Tibial nerve (tissue), 4 donors: ENCODE measurements at places on chromosomes 7 and 10.
A peak's percentile ranks its signal among the peaks of the same experiment; 100 is the strongest.

GRCh38 chr7:117755136-117755535 is 118.1 kb downstream of the CTTNBP2 start:
- DNase-seq, result no peak

DNA sequence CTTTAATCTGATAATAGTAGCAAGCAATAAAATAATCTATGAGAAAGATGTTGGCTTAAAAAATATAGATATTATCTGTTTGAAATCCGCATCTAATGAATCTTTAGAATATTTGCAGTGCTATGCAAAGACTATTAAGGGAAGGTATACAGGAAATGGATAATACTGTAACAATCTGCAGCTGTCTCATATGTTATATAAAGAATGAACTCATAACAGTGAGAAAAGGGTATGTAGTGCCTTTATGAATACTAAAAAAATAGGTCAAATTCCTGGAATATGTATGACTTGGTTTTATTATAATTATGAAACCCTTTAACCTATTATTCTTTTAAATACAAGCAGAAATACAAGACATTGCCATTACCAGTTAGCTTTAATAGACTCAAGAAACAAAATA is 105.1 kb upstream of the GPR22 start:
- DNase-seq, result no peak

DNA sequence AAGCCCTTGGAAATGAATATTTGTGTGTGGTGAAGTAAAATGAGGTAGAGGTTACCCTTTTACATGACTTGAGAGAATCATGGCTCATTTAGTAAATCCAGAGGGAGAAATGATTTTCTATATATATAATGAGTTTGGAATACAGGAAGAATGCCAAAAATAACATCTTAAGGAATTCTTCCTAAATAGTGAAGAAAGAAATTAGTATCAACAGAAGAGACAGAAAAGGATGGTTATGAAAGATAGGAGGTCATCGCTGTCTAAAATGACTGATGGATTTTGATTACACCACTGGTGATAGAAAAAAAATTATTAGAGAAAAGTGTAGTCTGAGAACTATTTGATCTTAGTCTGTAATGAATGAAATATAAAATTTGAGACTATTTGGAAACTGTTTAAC is 283.0 kb downstream of the ADK start:
- DNase-seq, result no peak

- DNase-seq, result no peak
Measured at GRCh38 chr7:15674586-15674985, 11.9 kb downstream of the MEOX2 start.

DNA sequence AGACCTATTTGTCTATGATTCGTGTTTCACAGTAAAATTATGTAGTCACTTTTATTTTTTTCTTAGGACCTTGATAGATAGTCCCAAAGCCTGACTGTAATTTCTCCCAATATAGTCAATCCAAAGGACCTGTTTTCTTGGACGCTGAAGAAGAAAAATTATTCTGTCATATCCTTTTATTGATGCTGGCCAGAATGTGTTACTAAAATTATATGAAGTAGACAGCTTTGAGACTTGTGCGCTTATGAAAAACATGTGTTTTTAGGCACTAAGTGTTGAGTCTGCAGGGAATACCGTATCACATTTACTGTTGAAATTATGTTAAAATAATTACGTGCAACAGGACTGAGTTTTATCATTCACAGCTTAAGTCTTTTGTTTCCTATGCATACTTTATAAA is 17.9 kb downstream of the TES start:
- DNase-seq, result no peak

GRCh38 chr10:89837165-89838043 is 136.0 kb downstream of the KIF20B start:
- peak; percentile 15 for DNase-seq

DNA sequence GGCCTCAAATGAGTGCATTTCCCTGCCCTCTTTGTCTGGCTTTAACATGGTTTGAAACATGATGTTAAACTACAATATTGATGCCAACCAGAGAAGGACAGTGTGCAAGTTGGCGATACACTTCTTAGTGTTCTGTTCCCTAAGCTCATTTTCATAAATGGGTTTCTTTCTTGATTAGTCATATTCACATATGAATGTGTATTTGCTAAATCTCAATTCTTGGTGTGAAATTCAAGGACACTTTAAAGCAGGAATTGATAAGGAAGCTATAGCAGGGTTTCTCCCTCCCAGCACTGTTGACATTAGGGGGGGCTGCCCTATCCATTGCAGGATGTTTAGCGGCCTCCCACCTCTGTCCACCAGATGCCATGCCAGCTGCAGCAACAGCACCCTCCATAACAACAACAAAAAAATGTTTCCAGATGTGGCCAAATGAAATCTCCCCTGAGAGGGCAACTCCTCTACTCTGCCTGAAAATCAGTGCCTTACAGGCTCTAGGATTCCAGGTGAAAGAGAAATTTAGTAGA is 13.1 kb downstream of the CCNY start:
- DNase-seq, result no peak

DNA sequence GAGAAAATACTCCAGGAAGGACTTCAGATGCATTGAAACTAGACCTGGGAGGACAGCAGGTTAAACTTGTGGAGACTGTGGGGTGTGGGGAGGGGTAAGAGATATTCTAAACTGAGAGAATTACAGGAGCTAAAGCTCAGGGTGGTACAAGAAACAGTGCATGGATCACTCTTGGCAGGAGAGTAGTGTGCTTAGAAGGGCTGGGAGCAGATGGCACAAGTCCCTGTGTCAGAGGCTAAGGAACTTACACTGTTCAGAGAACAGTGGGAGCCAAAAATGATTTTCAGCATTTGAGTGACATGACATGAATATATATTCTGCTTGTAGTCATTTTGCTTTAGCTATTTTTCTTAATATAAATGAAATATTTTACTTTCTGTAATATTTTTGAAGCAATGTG is 36.0 kb upstream of the LAMB1 start:
- no peak for DNase-seq

GRCh38 chr10:87760195-87760905 is 57.7 kb downstream of the ATAD1 start:
- DNase-seq, result no peak

DNA sequence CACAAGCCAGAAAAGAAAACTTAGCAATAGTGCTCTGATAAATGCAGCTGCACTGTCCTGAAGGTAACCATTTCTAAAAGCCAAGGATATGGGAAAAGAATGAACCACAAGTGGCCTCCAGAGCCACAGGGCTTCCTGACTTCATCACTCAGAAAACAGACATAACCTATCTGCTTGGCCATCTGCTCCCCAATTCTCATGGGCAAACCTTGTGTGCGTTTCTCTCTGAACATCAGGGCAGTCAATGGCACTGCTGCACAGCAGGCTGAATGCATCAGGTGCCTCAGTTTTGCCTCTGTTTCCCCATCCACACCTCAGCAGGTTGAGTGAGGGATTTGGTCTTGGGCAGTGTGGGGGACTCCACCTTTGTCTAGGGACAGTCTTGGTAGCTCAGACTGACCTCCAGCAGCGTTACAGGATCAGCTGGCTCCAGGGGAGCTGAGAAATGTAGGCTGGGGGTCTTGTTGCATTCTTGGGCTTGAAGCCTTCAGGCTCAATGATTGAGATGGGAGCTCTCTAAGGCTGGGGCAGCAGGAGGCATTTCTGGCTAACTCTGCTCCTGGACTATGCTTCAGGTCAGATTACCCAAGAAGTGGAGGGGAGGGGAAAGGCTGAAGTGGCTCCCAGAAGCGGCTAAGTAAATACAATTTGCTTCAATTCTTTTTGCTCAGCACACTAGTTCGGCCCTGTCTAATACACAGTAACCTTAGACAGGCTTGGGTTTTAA is 23.6 kb upstream of the PDLIM1 start:
- no peak for DNase-seq

DNA sequence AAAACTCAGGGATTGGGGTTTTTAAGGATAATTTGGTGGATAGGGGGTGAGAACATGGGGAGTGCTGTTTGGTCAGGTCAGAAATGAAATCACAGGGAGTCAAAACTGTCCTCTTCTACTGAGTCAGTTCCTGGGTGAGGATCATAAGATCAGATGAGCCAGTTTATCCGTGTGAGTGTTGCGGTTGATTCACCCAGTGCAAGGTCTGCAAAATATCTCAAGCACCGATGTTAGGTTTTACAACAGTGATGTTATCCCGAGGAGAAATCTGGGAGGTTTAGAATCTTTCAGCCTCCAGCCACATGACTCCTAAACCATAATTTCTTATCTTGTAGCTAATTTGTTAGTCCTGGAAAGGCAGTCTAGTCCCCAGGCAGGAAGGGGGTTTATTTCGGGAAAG is 31.7 kb upstream of the AGR2 start:
- no peak for DNase-seq

GRCh38 chr10:42801135-42801534 is 18.5 kb downstream of the BMS1 start:
- no peak for DNase-seq

GRCh38 chr10:115117301-115117700 is 24.1 kb downstream of the ATRNL1 start:
- no peak for DNase-seq

DNA sequence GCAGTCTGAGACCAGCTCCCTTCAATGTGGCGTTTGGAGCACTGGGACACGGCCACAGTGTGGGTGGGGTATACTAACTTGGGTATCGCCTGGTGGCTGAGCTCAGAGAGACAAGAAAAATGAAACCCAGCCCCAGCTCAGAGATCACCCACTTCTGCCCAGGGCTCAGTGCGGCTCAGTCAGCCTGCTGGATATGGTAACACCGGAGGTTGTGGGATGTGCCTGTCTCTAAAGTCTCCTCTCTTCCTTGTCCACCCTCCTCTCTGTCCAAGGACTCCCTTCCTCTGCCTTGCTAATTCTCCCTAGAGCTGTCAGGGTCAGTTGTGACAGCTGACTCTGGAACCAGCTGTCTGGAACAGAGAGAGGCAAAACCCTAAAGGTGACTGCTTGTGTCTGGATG is 149.1 kb downstream of the PTPN20 start:
- no peak for DNase-seq

GRCh38 chr7:96040250-96040772 is 268.0 kb downstream of the DYNC1I1 start:
- DNase-seq, result no peak

- DNase-seq, result no peak
Measured at GRCh38 chr10:43939389-43939938, 290.8 kb upstream of the ZNF32 start.

- no peak for DNase-seq
Measured at GRCh38 chr7:31066516-31067130, 14.5 kb downstream of the ADCYAP1R1 start.

DNA sequence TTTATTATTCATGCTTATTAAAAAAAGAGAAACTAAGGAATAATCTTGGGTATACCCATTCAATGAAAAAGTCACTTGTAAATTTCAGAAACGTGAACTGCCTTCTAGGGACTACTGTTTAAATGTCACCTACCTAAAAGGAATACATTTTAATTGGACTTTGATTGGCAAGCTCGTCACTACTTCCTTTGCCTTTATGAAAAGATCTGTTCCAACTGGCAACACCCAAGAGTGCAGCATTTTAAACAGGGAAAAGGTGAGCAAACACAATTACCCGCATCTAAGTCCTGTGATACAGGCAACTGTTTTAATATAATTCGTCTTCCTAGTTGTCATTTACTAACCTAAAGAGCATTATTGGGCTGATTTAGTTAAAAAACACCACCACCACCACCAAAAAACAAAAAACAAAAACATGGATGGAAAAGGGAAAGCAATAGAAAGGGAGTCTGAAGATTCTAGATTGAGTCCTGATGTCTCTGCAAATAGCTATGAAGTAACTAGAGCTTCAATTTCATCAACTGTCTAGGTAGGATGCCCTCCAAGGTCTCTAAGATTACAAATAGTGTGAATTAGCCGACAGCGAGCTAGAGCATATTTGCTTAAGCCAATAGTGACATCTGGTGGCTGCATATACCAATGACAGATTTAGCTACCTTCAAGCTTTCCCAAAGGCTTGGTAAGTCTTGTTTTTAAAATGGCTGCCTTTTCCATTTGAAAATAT is 33.8 kb upstream of the ICA1 start:
- no peak for DNase-seq

- no peak for DNase-seq
Measured at GRCh38 chr7:95322854-95323253, 1.5 kb downstream of the PON1 start.

DNA sequence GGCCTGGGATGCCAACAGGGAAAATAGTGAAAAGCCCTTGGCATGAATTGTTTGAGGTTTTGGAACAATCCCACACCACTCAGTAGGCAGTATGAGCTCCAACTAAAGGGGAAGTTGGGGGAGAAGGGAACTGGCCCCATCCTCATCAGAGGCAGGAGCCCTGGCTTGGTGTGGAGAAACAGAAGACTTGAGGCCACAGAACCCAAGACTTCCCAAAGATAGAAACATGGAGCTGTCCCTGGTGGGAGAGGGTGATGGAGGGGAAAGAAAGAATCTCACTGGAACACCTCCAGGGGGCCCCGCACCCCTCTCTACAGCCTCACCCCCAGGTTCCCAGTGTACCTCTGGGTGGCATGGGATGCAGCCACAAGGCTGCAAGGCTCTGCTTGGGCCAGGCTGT is 85.7 kb downstream of the VSTM4 start:
- DNase-seq, result no peak
